Left cardiac atrium (tissue), 4 donors: ENCODE measurements at places on chromosomes 3 and 15. TPM values are rescaled to one million over a fixed set of nuclear protein-coding genes. Genes with fewer than 3 reads are reported as not detected.

Gene AMIGO3
- not detected for total RNA-seq

Gene ZIC1
- not detected for total RNA-seq

Gene HCN4
- 7.7 TPM for total RNA-seq

Gene C2CD4A
- total RNA-seq = not detected

Gene CPB1
- not detected for total RNA-seq

Gene OTOL1
- not detected for total RNA-seq

Gene EPM2AIP1
- 17.1 TPM for total RNA-seq

Gene HESX1
- total RNA-seq = 0.56 TPM

Gene LACTB
- 18.2 TPM for total RNA-seq

Gene CCK
- total RNA-seq = not detected

Gene SLC9C1
- 1.4 TPM for total RNA-seq

Gene ITGB5
- total RNA-seq = 119 TPM

Gene TRPM1
- 0.24 TPM for total RNA-seq

Gene DAZL
- not detected for total RNA-seq

Gene IGDCC3
- not detected for total RNA-seq

Gene TM6SF1
- total RNA-seq = 33.0 TPM

Gene SLC6A11
- not detected for total RNA-seq

Gene CCR8
- total RNA-seq = not detected

Gene GOLGA8S
- total RNA-seq = 0.16 TPM

Gene DPPA4
- total RNA-seq = not detected

Gene RASGRF1
- not detected for total RNA-seq

Gene GNB4
- total RNA-seq = 41.2 TPM

Gene TGFBR2
- total RNA-seq = 234 TPM

Gene GPR160
- 1.6 TPM for total RNA-seq

Gene GPR156
- 0.21 TPM for total RNA-seq

Gene DET1
- 5.4 TPM for total RNA-seq

Gene RASGRP1
- total RNA-seq = 1.0 TPM

Gene CEP63
- 31.7 TPM for total RNA-seq

Gene COLQ
- total RNA-seq = 6.4 TPM

Gene RTP1
- total RNA-seq = not detected

Gene OR5AC2
- total RNA-seq = not detected

Gene HDAC11
- 27.6 TPM for total RNA-seq

Gene CCDC39
- total RNA-seq = not detected

Gene NR1I2
- total RNA-seq = 0.09 TPM

Gene OXSR1
- total RNA-seq = 35.2 TPM

Gene RARB
- total RNA-seq = 12.1 TPM

Gene IL5RA
- 0.81 TPM for total RNA-seq

Gene CCR2
- 1.9 TPM for total RNA-seq

Gene TRAT1
- 0.50 TPM for total RNA-seq

Gene CLDN18
- total RNA-seq = 13.2 TPM

Gene ZNF80
- not detected for total RNA-seq

Gene LIPC
- 0.50 TPM for total RNA-seq

Gene SSUH2
- total RNA-seq = 0.71 TPM
